ENCODE measurements at places on chromosomes 12 and 14.
A peak's percentile ranks its signal among the peaks of the same experiment; 100 is the strongest.

DNA sequence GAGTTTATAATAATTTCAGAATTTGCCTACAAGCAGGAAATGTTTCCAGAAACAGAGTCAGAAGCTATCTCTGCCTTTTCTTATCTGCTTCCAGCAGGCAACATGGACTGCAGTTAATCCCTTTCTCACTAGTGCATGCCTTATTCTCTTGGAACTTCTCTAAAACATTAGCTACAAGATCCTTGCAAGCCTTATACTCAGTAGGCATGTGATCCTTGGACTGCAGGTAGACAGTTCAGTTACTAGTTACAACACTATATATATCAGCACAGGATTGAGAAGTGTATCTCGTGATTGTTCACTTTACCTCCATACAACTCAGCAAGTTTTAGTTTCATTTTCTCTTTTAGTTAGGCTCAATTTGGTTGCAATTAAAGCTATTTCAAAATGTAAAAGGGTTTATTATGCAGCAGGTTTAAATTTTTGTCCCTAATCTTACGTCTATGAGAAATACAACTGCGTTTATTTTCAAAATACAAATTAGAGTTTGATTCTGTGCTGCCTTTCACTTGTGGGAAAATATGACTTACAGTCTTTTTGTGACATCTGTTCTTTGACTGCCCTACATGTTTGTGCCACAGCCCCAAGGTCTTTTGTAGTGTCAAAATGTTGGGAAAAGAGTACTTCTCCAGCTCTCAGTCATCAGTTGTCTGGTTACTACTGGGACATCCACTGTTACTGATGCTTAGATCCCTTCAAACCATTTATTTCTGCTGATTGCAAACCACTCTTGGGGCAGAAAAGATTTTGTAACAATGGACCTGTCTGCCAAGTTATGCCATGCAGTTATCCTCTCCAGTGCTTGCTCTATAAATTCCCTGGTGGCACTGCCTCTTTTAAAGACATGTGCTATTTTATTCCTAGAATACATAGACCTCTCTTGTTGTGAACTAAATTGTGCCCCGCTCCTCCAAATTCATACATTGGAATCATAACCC is 709.0 kb upstream of the FOXG1 start:
- no peak for DNase-seq

DNA sequence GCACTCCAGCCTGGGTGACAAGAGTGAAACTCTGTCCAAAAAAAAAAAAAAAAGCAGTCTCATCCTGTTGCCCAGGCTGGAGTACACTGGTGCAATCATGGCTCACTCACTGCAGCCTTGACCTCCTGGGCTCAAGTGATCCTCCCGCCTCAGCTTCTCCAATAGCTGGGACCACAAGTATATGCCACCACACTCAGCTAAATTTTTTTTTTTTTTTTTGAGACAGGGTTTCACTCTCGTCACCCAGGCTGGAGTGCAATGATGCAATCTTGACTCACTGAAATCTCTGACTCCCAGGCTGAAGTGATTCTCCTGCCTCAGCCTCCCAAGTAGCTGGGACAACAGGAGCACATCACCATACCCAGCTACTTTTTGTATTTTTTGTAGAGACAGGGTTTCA is 5.2 kb upstream of the CNPY2 start:
- DNase-seq: no peak

GRCh38 chr14:93332397-93332852 is 411 bp downstream of the BTBD7 start:
- DNase-seq: peak; percentile 46

GRCh38 chr12:95633049-95633731 is 81.9 kb upstream of the USP44 start:
- DNase-seq: no peak

DNA sequence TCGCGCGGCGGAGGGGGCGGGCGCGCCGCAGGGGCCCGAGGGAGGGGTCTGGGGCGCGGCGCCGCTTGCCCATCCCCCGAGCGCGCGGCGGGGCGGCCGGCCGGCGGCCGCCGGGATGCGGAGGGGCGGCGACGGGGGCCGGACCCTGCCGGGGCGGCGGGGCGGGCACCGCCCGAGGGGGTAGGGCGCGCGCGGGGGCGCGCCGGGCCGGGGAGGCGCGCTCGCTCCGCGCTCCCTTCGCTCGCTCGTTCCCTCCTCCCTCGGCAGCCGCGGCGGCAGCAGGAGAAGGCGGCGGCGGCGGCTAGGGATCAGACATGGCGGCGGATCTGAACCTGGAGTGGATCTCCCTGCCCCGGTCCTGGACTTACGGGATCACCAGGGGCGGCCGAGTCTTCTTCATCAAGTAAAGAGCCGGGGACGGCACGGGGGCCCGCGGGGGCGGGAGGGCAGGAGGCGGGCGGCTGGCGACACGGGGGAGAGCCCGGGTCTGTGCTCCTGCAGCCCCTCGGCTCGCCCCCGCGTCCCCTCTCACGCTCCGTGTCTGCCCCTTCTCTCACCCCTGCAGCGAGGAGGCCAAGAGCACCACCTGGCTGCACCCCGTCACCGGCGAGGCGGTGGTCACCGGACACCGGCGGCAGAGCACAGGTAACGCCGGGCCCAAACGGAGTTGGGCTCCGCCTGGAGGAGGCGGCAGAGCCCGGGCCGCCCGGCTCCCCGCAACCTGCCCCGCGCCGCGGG is at the start of gene PLEKHA5:
Gene PLEKHA5, plus strand, starts transcription at position 248 of the 738 bp plus-strand sequence. Its CDS starts 67 bp downstream, at position 315.
- DNase-seq: peak; percentile 33

DNA sequence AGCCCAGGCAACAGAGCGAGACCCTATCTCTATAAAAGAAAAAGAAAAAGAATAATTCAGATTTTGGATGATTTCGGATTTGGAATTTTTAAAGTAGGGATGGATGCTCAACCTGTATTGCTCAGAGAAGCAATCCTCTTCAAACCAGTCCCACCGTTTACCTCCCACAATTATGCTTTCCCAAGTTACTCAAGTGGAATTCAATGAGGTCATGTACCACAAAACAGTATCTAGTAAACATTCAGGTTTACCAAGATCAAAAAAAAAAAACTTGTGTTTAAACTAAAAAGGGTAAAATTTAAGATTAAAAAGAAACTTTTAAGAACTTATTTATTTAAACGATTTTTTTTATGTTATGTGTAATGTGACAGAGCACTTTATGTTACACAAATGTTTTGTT is 2.5 kb downstream of the KDM5A start:
- DNase-seq: no peak

All from stimulated activated CD4-positive, alpha-beta T cell treated with anti-CD3 and anti-CD28 coated beads, Interleukin-2, amount 100 ng/mL, for 24 hours (primary cell).